Keratinocyte (primary cell): ENCODE measurements at places on chromosomes 5 and 9. TPM values are rescaled to one million over a fixed set of nuclear protein-coding genes. Genes with fewer than 3 reads are reported as not detected.

Gene PCDHA5
- 0.01 TPM in 1 of 3 replicates, not detected in the others for polyA plus RNA-seq

Gene PDLIM4
- polyA plus RNA-seq = 38.3 to 81.8 TPM (median 79.3 TPM) in 3 replicates

Gene SPINK5
- 16.6 to 29.2 TPM (median 22.6 TPM) in 3 replicates for polyA plus RNA-seq

Gene IFNA2
- polyA plus RNA-seq = not detected in 3 replicates

Gene NEUROG1
- not detected in 3 replicates for polyA plus RNA-seq

Gene PARP8
- 24.2 to 29.1 TPM (median 25.4 TPM) in 3 replicates for polyA plus RNA-seq

Gene GGTA1
- 0.05 TPM in 1 of 3 replicates, not detected in the others for polyA plus RNA-seq

Gene SERF1A
- 2.2 to 5.5 TPM (median 4.1 TPM) in 3 replicates for polyA plus RNA-seq

GRCh38 chr9:33165263-33166151, 1.6 kb downstream of the B4GALT1 start:
- no peak for DNase-seq

DNA sequence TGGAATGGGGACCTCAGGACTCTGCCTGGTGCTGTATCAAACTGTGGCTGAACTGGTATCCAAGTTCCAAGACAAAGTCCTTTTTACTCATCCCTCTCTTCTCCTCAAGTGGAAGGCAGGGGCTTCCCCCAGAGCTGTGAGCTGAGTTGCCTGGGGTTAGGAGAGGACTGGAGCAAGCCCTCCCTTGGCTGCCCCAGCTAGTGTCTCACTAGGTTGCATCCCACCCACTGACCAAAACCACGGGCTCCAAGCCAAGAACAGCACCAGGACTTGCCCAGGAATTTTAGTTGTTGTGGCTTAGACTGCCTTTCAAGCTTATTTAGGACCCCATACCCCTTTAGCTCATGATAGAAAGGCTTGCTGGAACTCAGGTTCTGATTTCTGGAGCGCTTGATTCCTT, 158.7 kb upstream of the TNC start:
- DNase-seq = no peak

DNA sequence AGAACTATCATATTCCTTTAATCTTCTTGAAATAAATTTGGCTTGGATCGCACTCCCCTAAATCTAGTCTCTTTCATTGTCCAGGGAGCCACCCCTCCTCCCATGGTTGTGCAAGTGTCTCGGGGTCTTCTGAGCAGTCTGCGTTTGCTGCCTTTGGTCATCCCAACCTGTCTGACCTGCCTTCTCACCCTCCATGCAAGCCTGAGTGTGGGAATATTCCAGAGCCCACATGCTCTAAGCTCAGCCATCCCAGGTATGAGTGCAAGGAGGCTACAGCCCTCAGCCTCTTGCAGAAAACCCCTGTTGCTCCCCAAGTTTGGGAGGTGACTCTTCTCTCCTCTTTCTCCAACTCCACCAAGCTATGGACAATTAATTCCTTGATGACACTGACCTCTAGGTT, 7.7 kb upstream of the CTSL start:
- DNase-seq = no peak

- DNase-seq = no peak
Measured at GRCh38 chr5:111226556-111226955, 2.4 kb downstream of the CAMK4 start.

DNA sequence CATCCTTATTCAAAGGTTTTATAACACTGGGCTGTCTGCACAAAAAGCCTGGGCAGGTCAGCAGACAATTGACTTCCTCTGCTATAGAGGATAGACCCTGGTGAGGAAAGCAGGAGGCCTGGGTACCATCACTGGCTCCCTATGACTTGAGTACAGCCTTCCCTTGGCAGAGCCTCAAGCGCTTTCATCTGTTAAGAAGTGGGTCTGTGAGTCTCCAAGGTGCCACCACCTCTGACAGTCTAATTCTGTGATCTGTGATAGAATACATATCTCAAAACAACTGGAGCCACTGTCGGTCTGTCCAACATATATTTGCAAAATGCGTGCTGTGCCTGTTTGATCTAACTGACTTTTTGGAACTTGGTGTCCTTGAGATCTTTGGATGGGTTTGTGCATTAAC, 52.2 kb downstream of the C9orf152 start:
- DNase-seq = no peak

- DNase-seq = no peak
Measured at GRCh38 chr5:35202319-35203111, 27.8 kb downstream of the PRLR start.

DNA sequence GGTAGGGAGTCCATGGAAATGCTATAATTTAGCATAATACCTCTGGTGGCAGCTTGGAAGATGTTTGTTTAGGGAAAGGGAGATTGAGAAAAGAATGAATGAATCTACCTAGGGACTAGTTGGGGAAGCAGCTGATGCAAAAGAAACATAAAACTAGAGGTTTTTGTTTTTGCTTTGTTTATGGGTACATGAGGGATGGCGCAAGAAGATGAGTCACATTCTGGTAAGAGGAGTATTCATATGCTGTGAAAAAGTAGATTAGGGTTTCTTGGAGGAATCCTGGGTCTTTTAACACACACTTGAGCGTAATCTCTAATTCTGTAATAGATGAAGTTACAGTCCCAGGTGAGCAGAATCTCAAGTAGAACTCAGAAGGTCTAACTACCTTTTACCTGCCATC, 17.1 kb downstream of the C9orf43 start:
- no peak for DNase-seq

- no peak for DNase-seq
Measured at GRCh38 chr5:71757590-71758543, 38.8 kb downstream of the CARTPT start.

- no peak for DNase-seq
Measured at GRCh38 chr9:122376796-122377195, 6.0 kb downstream of the PTGS1 start.
